Right cardiac atrium (tissue), 5 donors: ENCODE measurements at places on chromosomes 3 and 15. TPM values are rescaled to one million over a fixed set of nuclear protein-coding genes. Genes with fewer than 3 reads are reported as not detected.

- no peak for DNase-seq
These were observed 97.2 kb downstream of the TBC1D5 start for GRCh38 chr3:17645074-17645698.

DNA sequence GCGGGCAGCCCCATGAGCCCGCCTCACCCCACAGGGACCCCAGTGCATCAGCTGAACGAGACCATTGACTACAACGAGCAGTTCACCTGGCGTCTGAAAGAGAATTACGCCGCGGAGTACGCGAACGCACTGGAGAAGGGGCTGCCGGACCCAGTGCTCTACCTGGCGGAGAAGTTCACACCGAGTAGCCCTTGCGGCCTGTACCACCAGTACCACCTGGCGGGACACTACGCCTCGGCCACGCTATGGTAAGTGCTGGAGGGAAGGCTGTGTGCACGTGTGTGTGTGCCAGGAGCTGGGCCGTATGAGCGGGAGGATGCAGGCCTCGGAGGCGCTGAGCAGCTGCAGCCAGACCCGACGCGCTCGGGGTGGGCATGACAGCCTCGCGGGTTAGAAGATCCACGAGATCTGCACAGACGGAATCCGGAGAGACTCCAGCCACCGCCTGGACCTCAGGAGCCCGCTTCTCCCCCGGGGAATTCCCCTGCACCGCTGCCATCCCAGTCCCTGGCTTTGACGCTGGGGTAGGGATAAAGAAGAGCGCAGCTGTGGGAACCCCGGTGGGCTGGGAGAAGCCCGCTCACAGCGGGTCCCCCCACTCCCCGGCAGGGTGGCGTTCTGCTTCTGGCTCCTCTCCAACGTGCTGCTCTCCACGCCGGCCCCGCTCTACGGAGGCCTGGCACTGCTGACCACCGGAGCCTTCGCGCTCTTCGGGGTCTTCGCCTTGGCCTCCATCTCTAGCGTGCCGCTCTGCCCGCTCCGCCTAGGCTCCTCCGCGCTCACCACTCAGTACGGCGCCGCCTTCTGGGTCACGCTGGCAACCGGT is 2.6 kb downstream of the DUOXA2 start:
- DNase-seq: peak; percentile 54

GRCh38 chr3:31875437-31875836 is 105.6 kb downstream of the OSBPL10 start:
- DNase-seq: no peak

GRCh38 chr3:187737006-187737367 is 8.3 kb downstream of the BCL6 start:
- DNase-seq: peak; percentile 51

- no peak for DNase-seq
These were observed 1.0 kb downstream of the TASOR start for GRCh38 chr3:56681984-56682461.

GRCh38 chr15:46126581-46126980 is 491.8 kb downstream of the SQOR start:
- no peak for DNase-seq

DNA sequence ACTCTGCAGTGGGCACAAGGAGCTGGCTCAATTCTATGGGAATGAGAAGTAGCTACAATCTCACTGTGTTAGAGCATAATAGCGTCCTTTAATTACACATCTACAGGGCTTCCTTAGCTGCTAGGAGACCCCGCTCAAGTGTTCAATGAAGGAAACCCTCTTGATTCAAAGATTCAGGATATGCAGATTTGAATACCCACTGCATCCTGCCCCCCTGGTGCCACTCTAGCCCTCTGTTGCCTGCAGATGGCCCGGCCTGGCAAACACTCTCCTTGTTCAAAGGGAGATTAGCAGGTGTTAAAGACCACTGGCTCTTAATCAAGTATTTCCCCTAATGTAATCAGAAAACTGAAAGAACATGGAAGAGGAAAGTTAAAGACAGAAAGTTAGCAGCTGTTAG is 356.6 kb downstream of the VGLL3 start:
- DNase-seq: no peak

DNA sequence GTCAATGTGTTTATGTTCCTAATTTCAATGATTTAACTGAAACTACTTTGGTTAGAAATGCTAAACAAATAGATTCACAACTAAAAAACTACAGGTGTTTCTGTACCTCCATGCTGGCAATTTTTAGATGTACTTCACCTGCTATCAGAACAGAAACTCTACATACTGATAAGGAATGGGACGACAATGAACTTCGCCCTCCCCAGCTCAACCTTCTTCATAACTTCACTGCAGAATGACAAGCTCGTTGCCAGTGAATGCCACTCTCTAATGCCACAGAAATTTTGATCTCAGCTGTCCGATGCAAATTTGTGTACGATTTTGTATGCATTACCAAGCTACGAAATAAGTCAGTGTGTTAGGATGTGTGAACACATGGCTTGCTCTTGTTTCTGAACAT is 133.4 kb downstream of the FOXP1 start:
- DNase-seq: no peak

GRCh38 chr3:171311784-171312183 is 148.4 kb downstream of the TNIK start:
- no peak for DNase-seq

- no peak for DNase-seq
These were observed 8.8 kb upstream of the SLC15A2 start for GRCh38 chr3:121885386-121885785.

DNA sequence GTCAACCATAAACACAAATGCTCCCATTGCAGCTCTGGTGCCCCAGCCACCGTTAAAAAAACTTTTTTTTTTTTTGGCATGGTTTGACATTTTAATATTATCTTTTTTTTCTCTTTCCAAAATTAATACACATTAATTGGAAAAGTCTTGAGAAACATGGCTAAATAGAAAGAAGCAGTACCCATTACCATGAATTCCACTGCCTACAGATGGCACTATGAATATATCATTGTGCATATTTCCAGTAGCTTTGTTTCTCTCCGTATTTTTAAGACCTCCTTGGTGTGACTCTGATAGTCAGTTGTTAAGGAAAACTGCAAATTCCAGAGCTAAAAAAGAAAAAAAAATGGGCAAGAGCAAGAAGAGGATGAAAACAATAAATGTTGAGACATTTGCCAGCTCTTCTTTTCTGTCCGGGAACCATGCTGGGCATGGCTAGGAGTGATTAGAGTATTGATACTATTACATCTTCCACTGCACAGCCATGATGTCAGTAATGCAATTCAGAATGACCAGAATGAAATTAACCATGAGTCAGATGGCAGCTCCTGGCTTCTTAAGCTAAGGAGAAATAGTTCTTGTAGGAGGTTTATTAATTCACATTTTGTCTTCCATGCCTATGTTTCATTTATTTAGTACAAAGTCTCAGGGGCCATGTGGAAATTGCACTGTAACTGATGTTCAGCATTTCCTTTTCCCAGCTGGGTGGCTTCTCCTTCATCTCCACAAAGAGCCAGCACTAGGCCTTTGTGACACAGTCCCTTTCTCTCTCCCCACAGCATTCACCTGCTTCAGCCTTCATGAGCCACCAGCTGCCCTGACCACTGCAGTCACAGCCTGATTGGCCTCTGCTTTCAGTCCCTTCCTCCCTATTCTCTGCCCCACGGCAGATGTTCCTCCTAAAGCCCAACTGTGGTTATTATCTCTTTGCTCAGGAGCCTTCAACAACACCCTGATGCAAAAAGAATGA is 31.8 kb downstream of the SLC7A14 start:
- no peak for DNase-seq

- DNase-seq: peak; percentile 22
These were observed 227.3 kb upstream of the C2CD4B start for GRCh38 chr15:62392376-62392775.

DNA sequence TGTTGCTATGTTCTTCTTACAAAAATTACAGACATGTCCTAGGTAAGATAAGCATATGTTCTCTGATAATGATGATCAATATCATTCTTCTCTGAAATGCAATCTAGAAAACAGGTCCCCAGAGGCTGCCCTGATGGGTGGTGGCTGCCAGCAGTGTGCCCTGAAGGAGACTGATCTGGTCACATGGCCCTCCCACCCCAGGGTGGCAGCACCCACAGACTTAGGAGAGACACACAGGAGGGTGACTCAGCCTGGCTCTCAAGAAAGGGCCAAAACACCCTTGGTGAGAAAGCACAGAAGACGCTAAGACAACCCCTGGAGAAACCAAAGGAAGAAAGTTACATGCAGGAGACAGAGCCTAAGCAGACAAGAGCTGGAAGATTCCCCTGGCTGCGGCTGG is 203.7 kb downstream of the TJP1 start:
- DNase-seq: no peak

GRCh38 chr15:48282216-48282615 is 49.0 kb upstream of the DUT start:
- no peak for DNase-seq

DNA sequence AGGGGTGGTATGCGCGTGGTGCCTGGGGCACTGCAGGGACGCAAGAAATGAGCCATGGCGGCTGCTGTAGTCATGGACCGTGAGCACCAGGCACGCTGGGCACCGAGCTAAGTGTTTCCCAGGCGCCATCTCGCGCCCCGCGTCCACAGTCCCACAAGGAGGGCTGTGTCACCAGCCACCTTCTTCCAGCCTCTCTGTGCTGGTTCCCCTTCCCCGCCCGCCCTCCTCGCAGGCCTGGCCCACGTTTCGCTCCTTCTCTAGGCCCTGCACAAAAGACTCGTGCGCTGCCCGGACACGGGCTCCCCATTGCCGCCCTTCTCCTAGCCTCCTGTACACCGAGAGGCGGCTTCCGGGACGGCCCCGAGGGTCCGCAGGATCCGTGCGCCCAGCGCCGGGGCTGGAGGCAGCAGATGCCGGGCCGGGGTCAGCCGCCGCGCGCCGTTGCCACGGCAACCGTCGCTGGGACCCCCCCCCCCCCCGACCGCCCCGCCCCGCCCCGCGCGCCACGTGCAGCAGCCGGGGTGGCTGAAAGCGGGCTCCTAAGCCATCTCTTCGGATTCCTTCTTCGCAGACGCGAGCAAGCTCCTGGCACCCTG is 113.4 kb downstream of the SRGAP3 start:
- DNase-seq: peak; percentile 24

DNA sequence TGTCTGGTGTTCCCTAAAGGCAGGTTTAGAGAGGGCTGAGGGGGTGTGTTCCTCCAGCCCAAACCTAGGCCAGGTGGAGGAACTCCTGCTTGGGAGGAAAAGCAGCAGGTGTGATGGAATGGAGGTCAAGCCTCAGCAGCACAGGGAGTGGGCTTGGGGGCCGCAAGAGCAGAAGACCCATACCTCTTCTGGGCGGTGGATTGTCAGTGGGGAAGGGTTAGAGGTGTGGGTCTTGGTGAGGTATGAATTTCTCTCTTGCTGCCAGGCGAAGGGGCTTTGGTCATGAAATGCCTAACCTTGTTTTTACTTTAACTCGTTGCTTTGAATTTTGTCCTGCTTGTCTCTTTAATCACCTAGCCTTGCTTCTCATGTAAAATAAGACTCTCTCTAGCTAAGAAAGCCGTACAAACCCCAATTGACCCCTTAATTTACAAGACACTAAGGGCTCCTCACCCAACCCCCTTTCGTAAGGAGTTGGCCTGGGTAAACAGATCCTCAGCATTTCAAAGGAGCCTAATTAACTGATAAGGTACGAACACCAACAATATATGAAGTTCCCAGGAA is 38.9 kb downstream of the DHX30 start:
- DNase-seq: no peak

GRCh38 chr3:59404851-59405250 is 355.0 kb upstream of the CFAP20DC start:
- no peak for DNase-seq

GRCh38 chr15:34043813-34044212 is 4.8 kb upstream of the AVEN start:
- no peak for DNase-seq

- no peak for DNase-seq
These were observed 409 bp upstream of the LHFPL4 start for GRCh38 chr3:9553948-9554513.

DNA sequence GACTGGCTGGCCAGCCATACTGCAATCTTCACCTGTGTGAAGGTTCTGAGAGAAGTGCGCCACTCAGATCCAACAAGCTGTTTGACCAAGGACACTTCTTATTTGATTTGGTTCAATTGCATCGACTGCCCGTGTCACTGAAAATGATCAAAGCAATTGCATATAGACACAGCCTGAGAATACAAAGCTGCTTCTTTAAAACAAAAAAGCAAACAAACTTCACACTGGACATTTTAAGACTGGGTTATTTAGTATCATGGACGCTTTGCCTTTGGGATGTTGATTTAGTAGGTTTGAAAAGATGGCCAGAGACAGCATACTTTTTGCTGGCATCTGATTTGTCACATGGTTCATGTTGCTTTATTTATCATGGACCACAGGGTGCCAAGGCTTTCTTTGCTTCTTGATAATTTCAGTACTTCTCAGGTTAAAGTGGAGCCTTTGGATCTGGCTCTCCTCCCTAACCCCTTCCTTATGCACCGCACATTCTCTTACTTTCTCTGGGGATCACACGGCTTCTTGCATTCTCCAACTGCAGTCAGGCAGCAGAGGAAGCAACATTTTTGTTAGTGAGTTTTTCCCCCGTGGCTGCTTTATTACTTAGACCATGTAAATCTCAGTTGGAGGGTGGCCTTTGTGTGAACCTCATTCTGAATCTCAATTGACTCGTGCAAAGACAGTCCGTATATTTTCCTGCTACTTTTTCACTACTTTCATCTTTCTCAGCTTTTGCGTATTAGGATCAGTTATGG is 151.0 kb downstream of the CD47 start:
- no peak for DNase-seq

DNA sequence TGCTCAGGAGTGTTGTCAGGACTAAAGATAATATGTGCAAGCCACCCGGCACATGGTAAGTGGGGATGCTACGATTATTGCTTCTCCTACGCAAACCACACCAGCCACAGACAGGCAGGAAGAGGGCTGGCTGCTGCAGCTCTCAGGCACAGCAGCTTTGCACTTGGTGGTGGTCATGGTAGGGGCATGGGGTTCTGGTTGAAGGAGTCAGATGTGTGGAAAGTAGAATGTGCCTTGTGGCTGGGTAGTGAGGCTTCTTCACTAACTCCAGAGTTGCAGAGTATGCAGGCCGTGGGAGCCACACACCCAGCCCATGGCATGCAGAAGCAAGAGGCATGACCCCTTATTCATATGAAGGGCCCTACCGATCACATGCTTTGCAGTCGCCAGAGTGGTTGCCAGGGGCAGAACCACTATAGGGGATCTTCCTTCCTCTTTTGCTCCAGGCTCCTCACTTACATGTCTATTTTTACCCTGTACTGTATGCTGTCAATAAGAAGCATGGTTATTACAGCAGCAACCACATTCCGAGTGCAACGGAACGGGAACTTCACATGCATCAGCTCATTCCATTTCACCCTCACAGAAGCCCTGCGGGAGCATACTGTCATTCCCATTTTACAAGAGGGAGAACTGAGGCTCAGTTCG is 59.2 kb upstream of the HERC1 start:
- DNase-seq: no peak

GRCh38 chr3:189631409-189631808 is 220 bp downstream of the TP63 start:
- DNase-seq: no peak

- no peak for DNase-seq
These were observed 109.0 kb downstream of the CDIN1 start for GRCh38 chr15:36688310-36689011.

Gene FANCD2OS
- not detected for polyA plus RNA-seq

Gene FOXP1
- polyA plus RNA-seq: 13.6 TPM

Gene CDHR4
- polyA plus RNA-seq: 0.07 TPM

Gene TMC3
- polyA plus RNA-seq: 0.02 TPM

Gene ZNF80
- polyA plus RNA-seq: not detected

Gene RBP2
- polyA plus RNA-seq: not detected

Gene LRRK1
- 2.9 TPM for polyA plus RNA-seq

Gene AGBL1
- not detected for polyA plus RNA-seq

Gene SEMA3G
- 11.2 TPM for polyA plus RNA-seq

Gene ST8SIA2
- polyA plus RNA-seq: 0.23 TPM

Gene STRIT1
- polyA plus RNA-seq: 0.14 TPM

Gene CCDC80
- 20.3 TPM for polyA plus RNA-seq

Gene JMJD7
- polyA plus RNA-seq: 16.5 TPM

Gene CYP11A1
- 0.66 TPM for polyA plus RNA-seq

Gene ESYT3
- polyA plus RNA-seq: 0.66 TPM
